ENCODE measurements at places on chromosomes 7 and 10. TPM values are rescaled to one million over a fixed set of nuclear protein-coding genes. Genes with fewer than 3 reads are reported as not detected.

The SORCS3 gene
- total RNA-seq = 0.03 TPM

The ABCA13 gene
- total RNA-seq = not detected

The CPN1 gene
- total RNA-seq = not detected

- peak; percentile 98 for DNase-seq
Measured at GRCh38 chr7:138460176-138460648, at the start of gene TRIM24. Gene TRIM24, plus strand, starts transcription at chr7:138460259. Its CDS starts 290 bp downstream, at chr7:138460549.

GRCh38 chr10:22978287-22978686 lies 50.4 kb downstream of the ARMC3 start:
- no peak for DNase-seq

GRCh38 chr7:2202901-2203765 lies 29.6 kb downstream of the MAD1L1 start:
- DNase-seq = no peak

- DNase-seq = peak; percentile 13
Measured at GRCh38 chr7:24705461-24705954, 51.8 kb downstream of the GSDME start.

The BPGM gene
- 14.9 TPM for total RNA-seq

DNA sequence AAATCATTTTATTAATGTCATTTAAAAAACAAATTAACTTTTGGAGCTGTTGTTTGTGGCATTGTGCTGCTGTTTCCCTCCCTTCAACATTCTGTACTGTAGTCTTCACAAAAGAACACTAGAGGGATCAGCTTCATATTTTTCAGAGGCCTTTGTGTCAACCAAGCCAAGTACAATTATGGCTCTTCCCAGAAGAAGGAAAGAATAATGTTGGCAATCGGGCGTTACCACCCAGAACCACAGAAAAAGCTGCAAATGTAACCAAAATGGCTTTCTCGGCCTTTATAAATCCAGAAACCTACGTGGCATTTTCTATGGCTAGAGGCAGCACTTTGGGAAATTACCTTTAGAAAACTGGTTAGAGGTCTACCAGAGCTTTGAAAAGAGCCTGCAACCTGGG lies 98.8 kb upstream of the COL1A2 start:
- no peak for DNase-seq

DNA sequence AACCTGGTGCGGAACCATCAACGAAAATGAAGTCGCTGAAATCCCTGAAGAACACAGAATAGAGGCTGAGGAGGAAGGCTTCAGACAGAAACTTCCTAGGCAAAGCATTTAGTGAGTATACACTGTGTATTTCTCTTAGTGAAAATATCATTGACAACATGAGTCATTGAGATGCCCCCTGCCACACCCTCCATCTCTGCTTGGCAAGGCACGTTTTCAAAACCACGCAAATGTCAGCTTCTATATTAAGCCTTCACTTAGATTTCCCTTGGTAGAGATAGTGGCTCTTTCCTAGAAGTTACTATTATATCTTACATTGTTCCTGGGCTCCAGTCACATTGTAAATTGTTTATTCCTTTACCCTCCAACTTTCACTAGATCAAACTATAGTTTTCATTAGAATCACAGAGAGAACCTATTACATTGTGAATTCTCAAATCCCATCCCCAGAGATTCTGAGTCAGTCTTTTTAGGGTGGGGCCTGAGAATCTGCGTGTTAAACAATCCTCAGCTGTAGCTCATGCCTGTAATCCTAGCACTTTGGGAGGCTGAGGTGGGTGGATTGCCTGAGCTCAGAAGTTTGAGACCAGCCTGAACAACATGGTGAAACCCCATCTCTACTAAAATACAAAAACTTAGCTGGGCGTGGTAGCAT lies 4.6 kb upstream of the SKAP2 start:
- no peak for DNase-seq

DNA sequence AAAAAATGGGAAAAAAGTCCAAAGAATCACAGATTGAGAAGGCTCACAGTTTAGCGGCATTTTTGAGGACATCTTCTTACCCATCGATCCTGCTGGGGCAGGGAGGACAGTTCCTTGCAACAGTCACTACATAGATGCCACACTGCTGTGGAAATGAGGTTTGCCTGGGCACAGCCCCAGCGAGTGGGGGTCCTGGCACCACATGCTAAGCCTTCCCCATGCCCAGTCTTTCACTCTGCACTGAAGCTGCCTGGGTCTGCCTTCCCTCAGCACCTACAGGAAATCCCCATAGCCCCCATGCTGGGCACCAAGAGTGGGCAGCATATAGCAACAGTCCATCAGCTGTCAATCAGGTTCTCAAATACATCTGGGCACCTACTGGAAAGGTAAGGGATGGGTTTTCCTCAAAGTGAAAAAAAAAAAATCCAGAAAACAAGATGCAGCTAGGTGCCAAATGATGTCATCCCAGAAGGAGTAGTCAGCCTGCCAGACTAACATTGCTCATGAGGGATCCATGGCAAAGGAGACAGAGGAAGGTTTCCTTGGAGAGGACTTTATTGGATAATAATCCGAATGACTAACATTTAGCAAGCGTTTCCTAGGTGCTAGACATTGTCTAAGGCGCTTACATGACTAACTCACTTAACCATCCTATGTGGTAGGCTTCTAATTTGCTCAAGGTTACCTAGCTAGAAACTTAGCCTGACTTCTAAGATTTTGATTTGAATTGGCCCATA lies 125.7 kb upstream of the CXCL12 start:
- no peak for DNase-seq

- no peak for DNase-seq
Measured at GRCh38 chr7:117296066-117296465, 26.8 kb downstream of the WNT2 start.

The NME8 gene
- 2.7 TPM for total RNA-seq

The GIMAP2 gene
- total RNA-seq = not detected

- no peak for DNase-seq
Measured at GRCh38 chr10:4883079-4883739, 57.2 kb downstream of the AKR1E2 start.

GRCh38 chr7:91107460-91107859 lies 156.8 kb upstream of the FZD1 start:
- DNase-seq = no peak

DNA sequence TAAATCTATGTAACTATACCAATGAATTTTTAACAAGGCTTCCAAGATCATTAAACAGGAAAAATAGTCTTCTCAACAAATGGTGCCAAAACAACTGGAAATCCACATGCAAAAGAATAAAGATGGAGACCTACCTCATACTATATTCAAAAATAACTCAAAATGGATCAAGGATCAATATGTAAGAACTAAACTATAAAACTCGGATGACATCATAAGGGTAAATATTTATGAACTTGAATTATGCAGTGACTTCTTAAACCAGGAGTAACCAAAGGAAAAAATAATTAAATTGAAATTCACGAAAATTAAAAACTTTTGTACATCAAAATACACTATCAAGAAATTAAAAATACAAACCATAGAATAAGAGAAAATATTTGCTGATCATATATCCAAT lies 728.7 kb upstream of the GHITM start:
- no peak for DNase-seq

GRCh38 chr10:99449023-99449422 lies 18.6 kb upstream of the GOT1 start:
- DNase-seq = no peak

- no peak for DNase-seq
Measured at GRCh38 chr7:134104166-134104565, 23.0 kb upstream of the LRGUK start.

GRCh38 chr7:98283127-98283886 lies 1.8 kb downstream of the BRI3 start:
- DNase-seq = peak; percentile 39

Measured in H7 (cell line).